ENCODE measurements at places on chromosomes 5 and 9.
A peak's percentile ranks its signal among the peaks of the same experiment; 100 is the strongest.

- DNase-seq: no peak
- H3K27me3 ChIP-seq: no peaks in the 10 kb centered on the region
- no peak overlapping the region for H3K4me3 ChIP-seq
- no peaks in the 10 kb centered on the region for H3K36me3 ChIP-seq
Measured at GRCh38 chr9:16119261-16120230, 566.7 kb downstream of the CCDC171 start.

- H3K4me3 ChIP-seq: no peak overlapping the region
- no peaks in the 10 kb centered on the region for H3K27me3 ChIP-seq
- H3K27ac ChIP-seq: no peak overlapping the region
- H3K4me1 ChIP-seq: no peaks in the 10 kb centered on the region
- DNase-seq: no peak
- H3K36me3 ChIP-seq: no peaks in the 10 kb centered on the region
Measured at GRCh38 chr5:175557778-175558177, 79.4 kb downstream of the SFXN1 start.

GRCh38 chr5:78574131-78574673 lies 74.4 kb downstream of the LHFPL2 start:
- no peak overlapping the region for H3K4me3 ChIP-seq
- H3K27ac ChIP-seq: no peak overlapping the region
- H3K4me1 ChIP-seq: peaks cover 6% of the 10 kb centered on the region
- H3K36me3 ChIP-seq: no peaks in the 10 kb centered on the region

DNA sequence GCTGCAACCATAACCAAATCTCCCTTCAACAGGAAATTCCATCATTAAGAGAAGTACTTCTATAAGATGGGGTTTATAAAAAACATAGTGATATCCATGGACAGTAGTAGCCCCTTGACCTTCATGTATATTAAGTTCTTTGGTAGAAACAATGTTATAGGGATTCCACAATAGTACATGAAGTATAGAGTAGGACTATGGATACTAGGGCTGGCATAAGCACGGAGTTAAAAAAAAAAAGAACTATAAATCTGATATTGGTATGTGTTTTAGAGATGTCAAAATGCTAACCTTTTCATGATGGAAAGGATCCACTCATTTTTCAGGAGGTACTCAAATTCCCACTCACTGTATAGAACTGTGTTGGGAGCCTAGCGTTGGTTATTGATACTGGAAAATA lies 337.6 kb downstream of the FGF10 start:
- H3K36me3 ChIP-seq: no peaks in the 10 kb centered on the region
- DNase-seq: no peak
- H3K27ac ChIP-seq: no peak overlapping the region
- H3K4me1 ChIP-seq: no peaks in the 10 kb centered on the region

DNA sequence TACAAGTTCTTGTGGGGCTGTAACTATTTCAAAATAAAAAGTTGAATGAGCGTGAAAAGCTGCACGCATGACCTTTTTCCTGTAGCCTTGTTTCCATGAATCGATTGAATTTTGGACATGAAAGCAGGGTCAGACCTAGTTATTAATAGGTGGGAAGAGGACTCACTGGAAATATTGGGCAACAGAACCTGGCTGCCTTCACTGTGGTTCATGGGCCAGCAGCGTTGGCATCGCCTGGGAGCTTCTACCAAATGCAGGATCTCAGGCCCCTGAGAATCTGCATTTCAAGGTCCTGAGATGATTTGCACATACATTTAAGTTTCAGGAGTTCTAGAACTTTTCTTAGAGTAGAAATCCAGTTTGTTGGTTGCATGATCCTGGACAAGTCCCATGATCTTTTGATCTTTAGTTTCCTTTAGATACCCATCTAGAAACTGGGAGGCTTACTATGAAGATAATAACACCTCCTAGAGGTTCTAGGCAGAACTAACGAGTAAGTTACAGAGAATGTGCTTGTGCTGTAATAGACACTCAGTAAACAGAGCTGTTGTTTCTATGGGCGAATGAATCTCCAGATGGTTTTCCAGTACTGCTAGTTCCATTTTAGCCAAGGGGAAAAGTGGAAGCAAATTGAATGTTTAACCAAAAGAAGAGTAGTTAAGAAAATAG lies 12.4 kb downstream of the ANKRD33B start:
- no peak overlapping the region for H3K27ac ChIP-seq
- H3K27me3 ChIP-seq: no peaks in the 10 kb centered on the region
- no peak overlapping the region for H3K4me3 ChIP-seq
- H3K36me3 ChIP-seq: no peaks in the 10 kb centered on the region
- no peaks in the 10 kb centered on the region for H3K4me1 ChIP-seq

- H3K36me3 ChIP-seq: no peaks in the 10 kb centered on the region
- H3K27ac ChIP-seq: no peak overlapping the region
- peak overlapping the region; percentile 33 for H3K4me3 ChIP-seq
Measured at GRCh38 chr5:134114886-134115805, 665 bp downstream of the TCF7 start.

DNA sequence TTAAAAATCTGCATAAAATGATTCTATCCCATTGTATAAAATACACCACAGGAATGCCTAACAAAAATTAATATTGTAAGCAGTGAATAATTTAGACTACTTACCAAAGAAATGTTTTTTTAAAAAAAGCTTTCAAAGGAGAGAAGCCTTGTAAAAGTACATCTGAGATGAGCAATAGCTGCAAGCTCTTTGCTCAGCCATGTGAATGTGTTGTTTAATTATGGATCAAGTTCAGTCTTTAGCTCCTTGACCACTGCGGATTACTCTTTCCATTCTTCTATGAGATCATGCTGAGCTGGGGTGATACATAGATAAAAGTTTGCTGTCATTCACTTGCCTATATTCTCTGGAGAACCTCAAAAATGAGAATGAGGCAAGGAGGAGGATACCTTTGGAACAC lies 782.4 kb upstream of the ZNF608 start:
- no peaks in the 10 kb centered on the region for H3K27me3 ChIP-seq
- H3K27ac ChIP-seq: no peak overlapping the region
- H3K4me1 ChIP-seq: peaks cover 4% of the 10 kb centered on the region
- H3K4me3 ChIP-seq: no peak overlapping the region
- H3K36me3 ChIP-seq: no peaks in the 10 kb centered on the region

GRCh38 chr9:125922854-125923253 lies 175.7 kb downstream of the PBX3 start:
- H3K4me3 ChIP-seq: no peak overlapping the region
- no peaks in the 10 kb centered on the region for H3K36me3 ChIP-seq
- no peak for DNase-seq
- no peaks in the 10 kb centered on the region for H3K27me3 ChIP-seq

GRCh38 chr5:150848271-150848670 lies 1.9 kb downstream of the IRGM start:
- H3K27me3 ChIP-seq: no peaks in the 10 kb centered on the region
- DNase-seq: no peak
- H3K4me3 ChIP-seq: no peak overlapping the region
- no peaks in the 10 kb centered on the region for H3K36me3 ChIP-seq
- no peak overlapping the region for H3K27ac ChIP-seq
- no peaks in the 10 kb centered on the region for H3K4me1 ChIP-seq

DNA sequence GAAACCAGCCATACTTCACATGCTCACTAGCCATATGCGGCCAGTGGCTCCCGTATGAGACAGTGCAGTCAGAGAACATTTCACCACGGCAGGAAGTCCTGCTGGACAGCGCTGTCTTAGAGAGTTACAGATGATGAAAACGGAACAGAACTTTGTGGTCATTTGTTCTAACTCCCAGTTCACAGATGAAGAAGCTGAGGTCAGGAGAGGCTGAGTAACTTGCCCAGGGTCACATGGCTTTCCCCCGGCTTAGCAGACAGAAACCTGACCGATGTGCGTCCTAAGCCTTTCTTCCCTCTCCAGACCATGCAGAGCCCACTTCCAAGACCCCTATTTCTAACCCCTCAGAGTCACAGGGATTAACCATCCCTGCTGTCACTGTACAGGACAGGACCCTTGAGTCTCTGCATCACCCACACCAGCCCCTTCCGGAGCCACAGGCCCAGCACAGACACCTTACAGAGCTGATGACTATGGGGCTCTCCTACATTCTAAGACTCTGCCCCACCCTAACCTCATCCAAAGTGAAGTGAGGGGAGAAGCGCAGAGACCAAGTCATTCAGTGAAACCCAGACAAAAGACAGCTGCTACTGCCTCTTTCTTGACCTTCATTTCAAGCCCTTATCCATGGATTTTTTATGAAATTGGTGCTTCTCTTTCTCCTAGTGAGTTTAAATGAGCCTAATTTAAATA lies 86.9 kb downstream of the PTPN3 start:
- H3K4me3 ChIP-seq: no peak overlapping the region
- peaks cover 11% of the 10 kb centered on the region for H3K36me3 ChIP-seq
- H3K27ac ChIP-seq: no peak overlapping the region
- H3K27me3 ChIP-seq: no peaks in the 10 kb centered on the region

GRCh38 chr5:161431963-161432362 lies 114.6 kb downstream of the GABRB2 start:
- no peak for DNase-seq
- no peaks in the 10 kb centered on the region for H3K27me3 ChIP-seq
- H3K36me3 ChIP-seq: no peaks in the 10 kb centered on the region
- no peak overlapping the region for H3K4me3 ChIP-seq
- no peaks in the 10 kb centered on the region for H3K4me1 ChIP-seq
- no peak overlapping the region for H3K27ac ChIP-seq

GRCh38 chr5:90113108-90113507 lies 296.4 kb downstream of the CETN3 start:
- no peak overlapping the region for H3K4me3 ChIP-seq
- no peaks in the 10 kb centered on the region for H3K27me3 ChIP-seq
- H3K4me1 ChIP-seq: peaks cover 2% of the 10 kb centered on the region
- H3K27ac ChIP-seq: no peak overlapping the region
- DNase-seq: no peak
- no peaks in the 10 kb centered on the region for H3K36me3 ChIP-seq

GRCh38 chr5:66788556-66788955 lies 192.4 kb downstream of the MAST4 start:
- no peak overlapping the region for H3K27ac ChIP-seq
- H3K36me3 ChIP-seq: no peaks in the 10 kb centered on the region
- H3K27me3 ChIP-seq: no peaks in the 10 kb centered on the region
